ENCODE measurements at places on chromosomes 1 and 21.

GRCh38 chr1:95793893-95794292 lies 559.9 kb downstream of the RWDD3 start:
- DNase-seq: no peak

DNA sequence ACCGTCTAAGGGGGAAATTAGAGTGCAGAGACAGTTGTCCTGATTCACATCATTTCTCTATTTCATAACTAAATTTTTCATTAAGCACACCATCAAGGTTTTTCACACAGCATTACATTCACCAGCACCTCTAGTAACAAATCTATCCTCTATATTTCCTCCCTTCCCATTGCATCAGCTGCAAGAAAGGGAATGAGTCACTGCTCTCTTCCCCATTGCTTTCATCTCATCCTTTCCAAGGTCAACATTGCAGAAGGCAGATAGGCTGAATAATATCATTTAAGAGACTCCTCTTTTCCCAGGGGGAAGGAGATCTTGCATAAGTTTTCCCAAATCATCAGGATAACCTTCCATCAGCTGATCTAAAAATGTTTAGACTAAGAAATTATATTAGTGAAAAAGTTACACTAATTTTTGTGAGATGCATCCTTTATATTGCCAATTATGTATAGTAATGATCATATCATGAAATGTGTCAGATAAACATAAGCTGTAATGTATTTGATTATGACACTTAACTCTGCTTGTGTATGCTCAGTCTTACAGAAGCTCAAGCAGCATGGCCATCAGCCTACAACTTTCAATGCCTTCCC lies 4.3 kb downstream of the INTS7 start:
- DNase-seq: no peak

GRCh38 chr1:25105836-25106235 lies 126.5 kb downstream of the SYF2 start:
- DNase-seq: no peak

- DNase-seq: no peak
These were observed 27.7 kb downstream of the TNFRSF9 start for GRCh38 chr1:7912743-7913557.

- no peak for DNase-seq
These were observed 7.9 kb downstream of the COL6A1 start for GRCh38 chr21:45989355-45990048.

- peak; percentile 46 for DNase-seq
These were observed 911 bp downstream of the GNB1 start for GRCh38 chr1:1889847-1890505.

All from stimulated activated CD4-positive, alpha-beta T cell treated with anti-CD3 and anti-CD28 coated beads, Interleukin-12 subunit alpha, Interleukin-12 subunit beta, amount 100 ng/mL, for 24 hours (primary cell).